ENCODE measurements at places on chromosomes 5 and 9.
A peak's percentile ranks its signal among the peaks of the same experiment; 100 is the strongest.

DNA sequence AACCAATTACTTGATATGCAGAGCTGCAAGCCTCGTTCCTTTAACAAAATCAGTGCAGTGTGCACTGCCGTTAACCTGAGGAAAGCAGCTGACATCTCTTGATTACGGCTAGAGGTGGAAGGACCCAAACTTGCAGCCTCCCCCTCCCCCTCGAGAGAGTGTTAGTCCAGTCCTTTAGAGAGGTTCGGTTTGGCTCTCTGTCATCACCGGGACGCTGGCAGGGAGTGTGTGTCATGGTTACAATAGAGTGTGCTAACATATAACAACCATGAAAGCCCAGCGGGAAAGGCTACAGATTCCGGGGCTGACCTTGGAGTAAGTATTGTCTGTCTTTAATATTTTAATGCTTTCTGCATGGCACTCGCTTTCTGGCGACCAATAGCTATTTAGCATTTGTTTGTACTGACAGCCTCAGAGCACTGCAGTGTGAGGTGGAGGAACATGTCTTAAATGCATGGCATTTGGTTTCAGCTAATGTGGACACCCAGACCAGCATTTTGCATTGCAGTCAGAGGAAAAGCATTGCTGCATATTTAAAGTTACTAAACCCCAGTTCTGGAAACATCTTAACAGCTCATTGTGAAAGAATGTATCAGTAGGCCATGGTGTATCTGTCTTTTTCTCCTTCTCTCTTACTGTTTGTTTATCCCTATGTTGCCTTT is 237.5 kb downstream of the CD180 start:
- no peak for DNase-seq

DNA sequence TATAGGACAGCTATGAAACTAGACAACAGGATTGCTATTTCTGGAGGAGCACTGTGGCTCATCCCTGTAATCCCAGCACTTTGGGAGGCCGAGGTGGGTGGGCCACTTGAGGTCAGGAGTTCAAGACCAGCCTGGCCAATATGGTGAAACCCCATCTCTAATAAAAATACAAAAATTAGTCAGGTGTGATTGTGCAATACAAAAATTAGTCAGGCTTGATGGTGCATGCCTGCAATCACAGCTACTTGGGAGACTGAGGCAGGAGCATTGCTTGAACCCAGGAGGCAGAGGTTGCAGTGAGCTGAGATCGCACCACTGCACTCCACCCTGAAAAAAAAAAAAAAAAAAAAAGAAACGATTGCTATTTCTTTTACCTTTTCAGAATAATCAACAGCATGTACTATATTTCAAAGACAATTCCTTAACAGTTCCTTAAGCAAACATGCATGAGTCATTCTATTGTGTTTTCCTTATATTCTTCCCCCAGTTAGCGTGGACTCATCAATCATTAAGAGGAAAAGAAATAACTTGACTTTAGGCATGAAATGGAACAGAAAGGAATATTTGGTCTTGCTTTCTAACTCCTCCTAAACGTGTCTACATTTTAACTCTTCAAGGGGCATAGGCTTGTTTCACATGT is 162.6 kb downstream of the TAF11L14 start:
- no peak for DNase-seq

GRCh38 chr5:159175547-159175946 is 33.8 kb downstream of the RNF145 start:
- DNase-seq, result no peak

DNA sequence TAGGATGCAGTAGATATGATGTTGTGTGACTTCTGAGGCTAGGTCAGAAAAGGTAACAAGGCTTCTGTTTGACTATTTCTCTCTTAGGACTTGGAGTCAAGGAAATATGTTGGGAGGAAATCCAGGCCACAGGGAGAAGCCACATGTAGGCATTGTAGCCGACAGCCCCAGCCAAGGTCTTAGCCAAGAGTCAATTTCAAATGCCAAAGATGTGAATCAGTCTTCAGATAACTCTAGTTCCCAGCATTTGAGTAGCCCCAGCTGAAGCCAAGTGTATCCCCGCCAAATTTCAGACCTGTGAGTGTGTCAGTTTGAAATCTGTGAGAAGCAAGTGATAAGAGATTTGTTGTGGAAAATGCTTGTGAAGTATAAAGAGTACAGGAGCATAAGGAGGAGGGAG is 38.1 kb upstream of the ISL1 start:
- no peak for DNase-seq

GRCh38 chr9:129866394-129867135 is 31.3 kb downstream of the USP20 start:
- no peak for DNase-seq

GRCh38 chr9:123414936-123415930 is 59.2 kb downstream of the CRB2 start:
- DNase-seq, result no peak

- no peak for DNase-seq
Observed at GRCh38 chr9:134438195-134438788, 112.0 kb downstream of the RXRA start.

- peak; percentile 49 for DNase-seq
Observed at GRCh38 chr9:93307468-93308157, 123.7 kb downstream of the WNK2 start.

DNA sequence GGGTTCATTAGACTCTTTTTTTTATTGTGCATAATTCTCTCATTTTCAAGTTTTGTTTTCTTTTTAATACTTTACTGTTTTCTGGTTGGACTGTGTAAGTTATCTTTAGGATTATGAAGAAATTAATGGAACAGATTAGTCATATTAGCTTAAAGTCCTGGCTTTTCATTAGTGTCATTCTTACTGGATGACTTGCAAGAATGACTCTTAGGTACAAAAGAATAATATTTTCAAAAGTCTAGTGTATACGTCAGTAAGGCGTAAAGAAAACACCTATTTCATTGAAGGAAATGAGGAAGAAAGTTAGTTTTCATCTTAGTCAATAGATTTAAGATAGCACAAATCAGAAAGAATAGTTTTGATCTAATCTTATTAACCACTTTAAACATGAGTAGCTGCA is 20.4 kb downstream of the UHRF2 start:
- no peak for DNase-seq

GRCh38 chr9:129459547-129460322 is 161.2 kb downstream of the C9orf50 start:
- no peak for DNase-seq

GRCh38 chr5:172051643-172052339 is 45.4 kb upstream of the FBXW11 start:
- no peak for DNase-seq

- DNase-seq, result no peak
Observed at GRCh38 chr5:6732634-6733410, 19.6 kb downstream of the TENT4A start.

DNA sequence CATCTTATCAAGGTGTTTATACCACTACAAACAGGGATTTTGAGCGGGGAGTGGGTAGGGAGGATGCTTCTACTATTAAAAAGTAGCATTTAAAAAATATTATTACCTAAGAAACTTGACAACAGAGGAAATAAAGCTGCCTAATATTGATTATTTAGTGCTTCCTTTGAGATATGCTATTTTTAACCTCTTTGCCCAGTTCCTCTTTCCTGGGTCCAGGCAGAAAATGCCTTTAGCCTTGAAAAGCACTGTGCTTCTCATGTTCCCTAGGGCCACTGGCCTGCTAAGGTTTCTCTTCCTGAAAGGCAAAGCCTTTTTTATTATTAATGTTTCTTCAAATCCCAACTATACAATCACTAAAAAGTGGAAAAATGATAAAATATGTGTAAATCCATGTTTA is 217.2 kb upstream of the HAPLN1 start:
- DNase-seq, result no peak

DNA sequence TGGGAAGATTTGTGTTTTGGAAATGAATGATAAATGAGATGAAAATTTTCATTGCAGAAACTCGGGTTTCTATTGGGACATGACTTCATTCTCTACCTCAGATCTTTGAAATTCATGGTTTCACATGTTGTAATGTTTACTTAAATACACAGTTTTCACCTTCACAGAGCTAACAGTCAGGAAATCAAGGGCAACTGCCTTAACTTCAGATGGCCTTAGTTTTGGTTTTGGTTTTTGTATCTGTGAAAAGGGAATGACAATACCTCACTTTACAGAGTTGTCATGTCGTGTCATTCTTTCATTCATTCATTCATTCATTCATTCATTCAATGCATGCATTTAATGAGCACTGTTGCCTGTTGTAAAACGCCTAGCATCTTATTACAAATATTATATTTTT is 41.9 kb downstream of the NIM1K start:
- DNase-seq, result no peak

DNA sequence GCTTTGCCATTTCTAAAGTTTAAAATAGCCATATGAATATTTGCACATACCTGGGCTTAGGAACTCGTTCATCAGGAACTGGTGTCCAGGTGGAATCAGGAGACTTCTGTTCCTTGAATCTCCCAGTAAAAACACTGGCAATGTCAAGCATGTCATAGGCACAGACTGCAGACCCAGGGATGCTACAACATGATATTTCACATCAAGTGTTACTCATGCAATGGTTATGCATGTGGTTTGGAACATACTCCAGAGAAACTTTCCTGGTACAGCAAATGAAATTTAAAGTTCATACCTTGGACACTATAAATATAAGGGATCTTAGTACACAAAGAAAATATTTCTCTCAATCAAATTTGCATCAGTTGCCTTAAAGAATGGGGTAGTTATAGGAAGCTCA is 92.2 kb downstream of the SEMA6A start:
- DNase-seq, result no peak

GRCh38 chr9:70600506-70600905 is 186.0 kb upstream of the KLF9 start:
- DNase-seq, result no peak
